Activated CD8-positive, alpha-beta memory T cell treated with anti-CD3 and anti-CD28 coated beads, Interleukin-2, amount 10 ng/mL, durations not matched to agents 7 days and 5 days (primary cell): ENCODE measurements at places on chromosomes 5 and 9.

GRCh38 chr5:170313344-170313743 lies 15.8 kb upstream of the LCP2 start:
- DNase-seq: peak; percentile 74

DNA sequence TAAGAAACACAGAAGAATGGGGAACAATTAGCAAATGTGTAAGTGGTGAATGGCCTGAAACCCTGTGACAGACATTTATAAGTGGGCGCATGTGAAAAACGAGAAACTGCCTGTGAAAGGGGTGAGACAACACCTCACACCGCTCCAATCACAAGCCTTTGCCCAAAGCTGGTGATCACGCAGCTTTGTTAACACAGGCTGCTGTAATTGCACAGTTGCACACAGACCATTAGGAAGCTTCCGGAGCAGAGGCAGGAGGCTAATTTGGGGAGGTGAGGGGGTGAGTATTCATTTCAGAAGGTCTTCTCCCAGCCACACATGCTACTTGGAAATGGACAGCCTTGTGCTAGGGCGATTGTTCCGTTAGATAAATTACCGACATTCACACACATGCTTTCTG lies 294.0 kb downstream of the MED10 start:
- no peak for DNase-seq

- DNase-seq: no peak
Measured at GRCh38 chr5:158816011-158816696, 283.6 kb downstream of the EBF1 start.

- no peak for DNase-seq
Measured at GRCh38 chr5:125198270-125198974, 452.0 kb upstream of the ZNF608 start.

DNA sequence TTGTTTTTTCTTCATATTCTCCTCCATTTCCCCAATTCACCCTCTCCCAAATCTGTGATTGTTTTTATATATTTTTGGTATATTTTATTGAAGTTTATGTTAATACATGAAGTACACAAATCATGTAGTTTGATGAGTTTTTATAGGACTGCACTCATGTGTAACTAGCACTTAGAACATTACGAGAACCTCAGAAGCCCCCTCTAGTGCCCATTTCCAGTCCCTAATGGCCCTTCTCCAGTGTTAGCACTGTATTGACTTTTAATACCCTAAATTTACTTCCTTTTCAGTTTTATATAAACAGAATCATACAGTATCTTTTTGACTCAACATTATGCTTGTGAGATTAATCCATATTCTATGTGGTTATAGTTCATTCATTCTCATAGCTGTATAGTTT lies 18.5 kb upstream of the FKTN start:
- no peak for DNase-seq

GRCh38 chr5:1858436-1858835 lies 24.3 kb downstream of the IRX4 start:
- DNase-seq: no peak

- DNase-seq: no peak
Measured at GRCh38 chr5:175894271-175894670, 22.9 kb downstream of the CPLX2 start.

GRCh38 chr5:126044111-126044668 lies 379.0 kb upstream of the GRAMD2B start:
- DNase-seq: no peak

- DNase-seq: no peak
Measured at GRCh38 chr5:37975531-37975930, 135.7 kb upstream of the GDNF start.

- no peak for DNase-seq
Measured at GRCh38 chr5:16492398-16493140, 27.0 kb upstream of the ZNF622 start.

GRCh38 chr9:89274838-89275237 lies 36.2 kb upstream of the CKS2 start:
- no peak for DNase-seq

- peak; percentile 69 for DNase-seq
Measured at GRCh38 chr5:1380011-1380817, 35.3 kb upstream of the CLPTM1L start.

- DNase-seq: no peak
Measured at GRCh38 chr5:84578226-84578625, 193.5 kb upstream of the EDIL3 start.

GRCh38 chr5:34570721-34571676 lies 85.1 kb upstream of the RAI14 start:
- no peak for DNase-seq

- no peak for DNase-seq
Measured at GRCh38 chr9:131876486-131876885, 136.6 kb upstream of the RAPGEF1 start.

DNA sequence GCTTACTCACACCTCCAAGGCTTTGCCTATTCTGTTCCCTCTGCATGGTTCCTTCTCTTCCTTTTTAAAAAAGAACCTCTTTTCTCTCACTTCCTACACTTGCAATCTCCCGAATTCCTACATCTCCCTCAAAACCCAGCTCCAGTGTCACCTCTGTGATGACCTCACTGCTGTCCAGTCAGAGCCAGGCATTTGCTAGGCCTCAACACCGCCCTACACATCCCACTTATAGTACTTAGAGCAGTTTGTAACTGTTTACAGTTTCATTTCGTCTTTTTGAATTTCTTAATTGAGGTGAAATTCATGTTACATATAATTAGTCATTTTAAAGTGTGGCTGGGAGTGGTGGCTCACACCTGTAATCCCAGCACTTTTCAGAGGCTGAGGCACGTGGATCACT lies 30.8 kb downstream of the CD14 start:
- no peak for DNase-seq

- no peak for DNase-seq
Measured at GRCh38 chr5:38291355-38291754, 33.0 kb downstream of the EGFLAM start.

DNA sequence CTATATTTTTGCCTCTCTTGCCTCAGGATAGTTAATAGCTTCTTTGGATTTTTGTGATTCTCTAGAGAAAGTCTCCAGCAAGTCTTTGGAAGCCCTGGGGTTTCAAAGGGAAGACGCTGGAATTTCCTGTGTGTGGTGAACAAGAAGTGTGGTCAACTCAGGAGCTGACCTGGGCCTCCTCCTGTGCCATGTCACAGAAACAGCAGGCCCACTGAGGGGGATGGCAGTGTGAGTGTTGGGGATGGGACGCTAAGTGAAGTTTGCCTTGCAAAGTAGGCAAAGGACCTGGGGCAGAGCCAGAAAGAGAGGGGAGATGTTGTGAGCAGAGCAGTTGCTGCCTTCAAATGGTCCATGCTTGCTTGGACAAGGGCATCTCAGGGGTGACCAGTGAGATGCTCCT lies 226.3 kb downstream of the DMRT2 start:
- DNase-seq: no peak

GRCh38 chr5:80031109-80031508 lies 4.0 kb upstream of the THBS4 start:
- no peak for DNase-seq

DNA sequence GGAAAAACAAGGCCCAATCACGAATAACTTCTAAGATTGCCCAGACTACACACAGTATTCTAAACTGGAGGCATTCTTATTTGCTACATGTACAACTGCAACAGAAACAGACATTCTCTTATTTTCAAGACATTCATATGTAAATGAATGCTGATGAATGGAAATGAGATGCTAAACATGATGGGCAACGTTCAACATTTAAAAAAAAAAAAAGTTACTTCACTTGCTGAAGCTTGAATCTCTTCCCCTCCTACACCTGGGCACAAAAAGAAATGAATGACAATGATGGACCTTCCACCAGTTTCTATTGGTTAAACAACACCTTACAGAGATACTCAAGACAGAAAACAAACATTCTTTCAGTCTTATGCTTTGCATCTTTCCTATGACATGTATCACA lies 160.5 kb downstream of the BNC2 start:
- DNase-seq: no peak

GRCh38 chr9:135555203-135555602 lies 6.4 kb upstream of the PAEP start:
- no peak for DNase-seq

DNA sequence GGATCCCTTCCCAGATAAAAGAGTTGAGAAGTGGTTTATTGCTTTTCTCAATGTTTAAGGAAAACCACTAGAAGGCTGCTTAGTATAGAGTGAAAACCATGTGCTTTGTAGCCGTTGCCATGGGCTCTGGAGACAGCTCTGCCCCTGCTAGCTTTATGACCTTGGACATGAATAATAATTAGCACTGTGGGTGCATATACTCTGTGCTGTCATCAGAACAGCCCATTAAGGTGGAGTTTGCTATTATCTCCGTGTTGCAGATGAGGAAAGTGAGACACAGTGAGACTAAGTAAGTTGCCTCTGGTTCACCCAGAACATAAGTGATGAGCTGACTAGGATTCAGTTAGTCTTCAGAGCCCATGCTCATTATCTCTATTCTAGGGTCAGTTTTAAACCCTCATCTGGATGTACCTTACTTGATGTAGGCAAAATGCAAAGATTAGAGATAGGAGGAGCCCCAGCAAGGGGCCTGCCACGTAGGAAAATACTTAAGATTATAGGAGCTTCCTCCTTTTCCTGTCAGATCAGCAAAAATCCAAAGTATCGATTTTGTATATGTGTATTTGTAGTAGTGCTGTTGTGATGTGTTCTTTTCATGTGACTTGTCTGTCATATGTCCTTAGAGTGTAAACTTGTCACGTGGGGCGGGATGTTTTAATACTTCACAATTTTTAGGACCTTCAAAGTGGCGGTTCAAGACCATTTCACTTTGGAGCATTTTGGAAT lies 102.5 kb downstream of the TLE4 start:
- DNase-seq: no peak

GRCh38 chr5:34774139-34774538 lies 64.8 kb upstream of the TTC23L start:
- DNase-seq: no peak

- DNase-seq: no peak
Measured at GRCh38 chr5:143062379-143062778, 292.2 kb downstream of the ARHGAP26 start.

DNA sequence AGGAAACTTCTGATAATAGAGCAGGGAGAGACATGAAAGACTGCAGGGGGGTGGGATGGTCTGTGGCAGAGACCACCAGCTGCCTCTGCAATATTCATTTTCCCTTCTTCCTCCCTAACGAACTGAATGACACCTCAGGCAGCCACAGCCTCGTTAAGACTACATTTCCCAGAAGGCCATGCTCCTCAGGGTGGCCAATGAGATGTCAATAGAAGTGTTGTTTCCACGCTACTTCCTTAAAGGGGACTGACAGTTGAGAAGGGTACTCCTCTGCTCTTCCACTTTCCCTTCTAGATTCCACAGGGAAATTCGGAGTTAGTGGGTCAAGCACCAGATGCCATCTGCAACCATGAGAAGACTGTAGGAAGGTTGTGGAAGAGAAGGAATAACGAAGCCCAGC lies 52.0 kb upstream of the DAPK1 start:
- DNase-seq: no peak

DNA sequence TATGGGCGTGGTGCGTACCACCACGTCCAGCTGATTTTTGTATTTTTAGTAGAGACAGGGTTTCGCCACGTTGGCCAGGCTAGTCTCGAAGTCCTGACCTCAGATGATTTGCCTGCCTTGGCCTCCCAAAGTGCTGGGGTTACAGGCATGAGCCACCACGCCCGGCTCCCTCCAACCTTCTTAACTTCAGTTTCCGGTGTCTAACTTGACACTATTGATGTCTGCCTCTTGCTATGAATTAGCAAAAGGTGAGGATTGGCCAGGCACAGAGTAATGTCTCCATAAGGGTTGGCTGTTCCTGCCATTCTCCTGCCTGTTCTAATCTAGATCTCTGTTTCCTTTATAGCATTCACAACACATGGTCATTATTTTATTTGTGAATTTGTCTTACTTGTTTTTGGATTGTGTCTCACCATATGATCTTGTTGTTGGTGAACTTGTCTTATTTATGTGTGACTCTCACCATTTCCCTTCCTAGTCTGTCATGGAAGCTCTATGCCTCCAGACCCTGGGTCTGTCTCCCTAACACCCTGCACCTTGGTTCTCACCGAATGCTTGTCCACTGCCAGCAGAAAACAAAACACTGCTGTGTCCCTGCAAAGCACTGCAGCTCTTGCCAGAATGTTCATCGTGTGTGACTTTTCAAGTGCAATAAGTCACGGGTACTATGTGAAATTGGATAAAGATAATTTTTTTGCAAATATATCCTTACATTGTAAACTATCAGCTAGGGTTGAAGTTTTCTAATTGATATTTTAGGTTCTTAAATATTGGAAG lies 26.0 kb downstream of the BASP1 start:
- no peak for DNase-seq

GRCh38 chr5:67378256-67378655 lies 181.7 kb upstream of the CD180 start:
- DNase-seq: no peak

DNA sequence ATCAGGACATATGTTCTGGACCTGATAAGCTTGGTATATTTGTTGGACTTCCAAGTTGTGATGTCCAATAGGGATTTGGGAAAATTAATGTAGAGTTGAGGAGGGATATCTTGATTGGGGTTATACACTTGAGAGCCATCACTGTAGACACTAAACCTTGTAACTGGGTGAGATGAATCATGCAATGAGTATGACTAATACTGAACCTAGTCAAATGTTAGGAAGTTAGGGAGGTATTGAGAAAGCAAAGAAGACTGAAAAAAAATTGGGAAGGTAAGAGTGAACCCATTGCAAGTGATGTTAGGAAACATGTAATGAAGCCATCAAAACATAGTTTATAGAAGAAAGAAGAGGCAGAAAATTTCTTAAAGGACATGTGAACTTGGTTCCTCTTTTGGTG lies 668.4 kb upstream of the CDH9 start:
- no peak for DNase-seq

DNA sequence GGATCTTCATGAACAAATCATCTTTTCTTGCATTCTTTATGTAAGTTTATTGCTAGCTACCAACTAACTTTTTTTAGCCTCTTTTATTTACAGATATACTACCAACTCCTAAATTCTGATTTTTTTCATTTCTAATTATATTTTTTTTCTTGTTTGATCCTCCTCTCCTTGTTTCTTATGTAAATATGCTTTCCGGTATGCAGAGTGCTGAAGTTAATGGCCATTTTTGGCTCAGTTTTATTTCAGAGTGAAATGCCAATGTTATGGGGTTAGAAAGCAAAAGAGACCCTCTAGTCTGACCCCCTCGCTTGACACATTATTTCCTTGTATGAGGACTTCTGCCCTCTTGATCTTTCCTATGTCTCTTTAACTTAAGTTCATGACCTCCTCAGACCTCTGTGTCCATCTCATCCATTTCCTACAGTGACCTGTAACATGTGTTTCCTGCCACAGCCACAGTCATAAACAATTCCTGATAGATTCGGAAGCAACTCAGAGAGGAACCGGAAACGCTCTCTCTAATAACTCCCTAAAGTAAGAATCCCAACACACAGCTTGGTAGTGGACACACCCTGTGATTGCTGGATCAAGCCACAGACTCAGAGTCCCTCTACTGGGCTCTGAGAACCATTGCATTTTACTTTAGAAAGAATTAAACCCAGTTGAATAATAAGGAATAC lies 42.9 kb upstream of the AFAP1L1 start:
- DNase-seq: no peak

DNA sequence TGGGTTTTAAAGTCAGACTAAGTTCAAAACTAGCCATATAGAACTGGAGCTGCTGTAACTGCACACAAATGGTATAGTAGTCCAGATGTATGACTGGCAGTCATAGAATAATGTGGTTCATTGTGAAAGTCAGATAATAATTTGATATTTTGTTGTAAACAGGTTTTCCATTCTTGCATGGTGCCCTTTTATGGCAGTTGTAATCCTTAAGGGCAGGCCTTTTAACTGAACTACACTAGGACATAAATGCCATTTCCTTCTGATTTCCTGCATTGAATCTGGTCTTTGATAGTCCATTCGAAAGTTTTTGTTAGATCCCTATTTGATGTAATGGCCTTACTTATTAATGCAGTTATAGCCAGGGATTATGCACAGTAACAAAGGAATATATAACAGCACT lies 632.6 kb downstream of the PDE4D start:
- DNase-seq: no peak
